Nephron progenitor cell (in vitro differentiated cells): ENCODE measurements at places on chromosomes 12 and 14.

DNA sequence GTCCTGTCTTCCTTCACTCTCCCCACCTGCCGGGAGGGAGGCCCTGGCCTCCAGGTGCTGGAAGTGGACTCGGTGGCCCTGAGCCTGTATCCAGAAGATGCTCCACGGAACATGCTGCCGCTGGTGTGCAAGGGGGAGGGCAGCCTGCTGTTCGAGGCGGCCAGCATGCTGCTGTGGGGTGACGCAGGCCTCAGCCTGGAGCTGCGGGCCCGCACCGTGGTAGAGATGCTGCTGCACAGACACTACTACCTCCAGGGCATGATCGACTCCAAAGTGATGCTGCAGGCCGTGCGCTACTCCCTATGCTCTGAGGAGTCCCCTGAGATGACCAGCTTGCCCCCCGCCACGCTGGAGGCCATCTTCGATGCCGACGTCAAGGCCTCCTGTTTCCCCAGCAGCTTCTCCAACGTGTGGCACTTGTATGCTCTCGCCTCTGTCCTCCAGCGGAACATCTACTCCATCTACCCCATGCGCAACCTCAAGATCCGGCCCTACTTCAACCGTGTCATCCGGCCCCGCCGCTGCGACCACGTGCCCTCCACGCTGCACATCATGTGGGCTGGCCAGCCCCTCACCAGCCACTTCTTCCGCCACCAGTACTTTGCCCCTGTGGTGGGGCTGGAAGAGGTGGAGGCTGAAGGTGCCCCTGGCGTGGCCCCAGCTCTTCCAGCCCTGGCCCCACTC lies 8.8 kb downstream of the VRTN start:
- no peak for DNase-seq

GRCh38 chr12:54689034-54689372 lies 40.8 kb upstream of the DCD start:
- no peak for DNase-seq

DNA sequence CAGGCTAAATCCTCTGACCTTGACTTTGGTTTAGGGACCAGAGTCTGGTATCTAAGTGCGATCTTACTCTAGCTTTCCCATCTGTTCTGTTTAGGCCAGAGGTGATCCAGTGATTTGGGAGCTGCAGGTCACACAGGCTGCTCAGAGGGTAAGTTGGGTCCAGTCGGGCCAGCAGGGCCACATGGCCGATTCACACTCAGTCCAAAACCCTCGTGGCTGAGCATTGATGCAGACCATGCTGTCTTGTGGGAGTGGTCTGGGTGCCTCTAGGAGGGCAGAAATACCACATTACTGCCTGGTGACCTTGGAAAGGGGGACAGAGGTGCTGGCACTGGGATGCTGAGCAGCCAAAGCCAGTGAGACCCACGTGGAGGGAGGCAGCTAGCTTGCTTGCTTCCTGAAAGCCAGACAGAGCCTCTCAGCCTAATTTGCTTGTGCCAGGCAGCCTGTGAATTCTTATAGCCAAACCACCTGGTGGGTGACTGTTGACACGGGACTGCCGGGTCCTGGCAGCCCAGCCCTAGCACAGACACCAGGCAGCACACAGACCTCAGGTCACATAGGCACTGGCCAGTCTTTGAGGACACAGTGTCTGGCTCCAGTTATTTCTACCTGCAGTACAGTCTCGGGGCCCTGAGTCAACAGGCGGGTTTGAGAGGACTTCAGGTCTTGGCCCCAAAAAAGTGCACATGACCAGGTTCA lies 31.7 kb downstream of the ESRRB start:
- DNase-seq = no peak

GRCh38 chr12:13198241-13198640 lies 1.7 kb downstream of the EMP1 start:
- DNase-seq = no peak

- no peak for DNase-seq
Observed at GRCh38 chr12:42140901-42141300, 3.8 kb downstream of the GXYLT1 start.

DNA sequence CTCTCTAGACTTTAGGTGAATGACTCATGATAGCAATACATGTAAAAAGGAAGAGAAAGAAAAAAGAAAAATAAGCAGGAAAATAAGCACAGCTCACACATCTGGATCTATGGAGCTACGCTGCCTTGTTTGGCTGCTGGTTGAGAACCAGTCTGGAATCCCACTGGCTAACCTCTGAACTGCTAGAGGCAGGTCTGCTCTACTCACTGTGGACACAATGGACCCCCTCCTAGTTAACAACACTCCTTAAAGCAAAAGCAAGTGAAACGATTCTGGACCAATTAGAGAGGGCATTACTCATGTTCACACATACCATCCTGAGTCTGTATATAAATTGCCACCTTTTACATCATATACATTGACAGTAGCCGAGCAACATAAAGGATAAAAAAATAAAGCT lies 383.2 kb upstream of the FLRT2 start:
- no peak for DNase-seq

- no peak for DNase-seq
Observed at GRCh38 chr14:20441461-20441860, 5.5 kb upstream of the KLHL33 start.

DNA sequence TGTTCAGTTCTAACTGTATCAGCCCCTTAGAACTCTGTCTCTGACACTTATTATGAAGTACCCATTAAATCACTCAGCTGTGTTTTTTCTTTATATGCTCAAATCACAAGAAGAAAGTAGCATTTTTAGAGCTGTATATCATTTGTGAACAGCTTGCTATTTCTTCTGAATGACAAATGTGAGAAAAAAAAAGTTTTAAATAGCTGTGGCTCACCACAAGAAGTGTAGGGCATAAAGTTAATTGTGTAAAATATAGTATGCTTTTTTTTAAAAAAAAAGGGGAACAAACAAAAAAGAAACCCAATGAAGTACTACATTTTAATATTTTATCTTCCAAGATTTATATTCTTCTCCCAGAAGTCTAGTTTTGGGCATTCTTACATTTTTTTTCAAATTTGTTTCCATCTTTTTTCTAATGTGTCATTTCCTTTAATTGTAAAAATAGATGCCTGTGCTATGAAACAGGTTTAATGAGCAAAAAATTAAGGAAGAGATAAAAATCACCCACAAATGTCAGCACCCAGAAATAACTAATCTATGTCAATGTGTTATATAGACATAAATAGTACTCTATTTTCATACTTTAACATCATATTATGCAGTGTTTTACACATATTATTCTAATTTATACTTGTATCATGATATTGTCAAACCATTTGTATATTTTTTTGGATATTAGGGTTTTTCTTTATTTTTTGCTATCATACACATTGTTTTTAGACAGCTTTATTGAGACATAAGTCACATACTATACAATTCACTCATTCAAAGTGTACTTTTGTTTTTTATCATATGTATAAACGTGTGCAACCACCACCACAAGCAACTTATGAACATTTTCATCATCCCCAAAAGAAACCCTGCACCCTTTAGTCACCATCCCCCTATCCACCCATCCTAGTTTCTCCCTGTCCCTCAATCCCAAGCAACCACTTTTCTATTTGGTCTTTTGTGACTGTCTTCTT lies 22.4 kb upstream of the LRRK2 start:
- DNase-seq = no peak

GRCh38 chr14:78576437-78577166 lies 406.4 kb downstream of the NRXN3 start:
- DNase-seq = no peak

- peak; percentile 7 for DNase-seq
Observed at GRCh38 chr14:58428118-58428683, 682 bp downstream of the KIAA0586 start.

- no peak for DNase-seq
Observed at GRCh38 chr14:38138473-38139138, 69.1 kb upstream of the SSTR1 start.

- no peak for DNase-seq
Observed at GRCh38 chr14:99514552-99515300, 33.5 kb downstream of the CCNK start.

DNA sequence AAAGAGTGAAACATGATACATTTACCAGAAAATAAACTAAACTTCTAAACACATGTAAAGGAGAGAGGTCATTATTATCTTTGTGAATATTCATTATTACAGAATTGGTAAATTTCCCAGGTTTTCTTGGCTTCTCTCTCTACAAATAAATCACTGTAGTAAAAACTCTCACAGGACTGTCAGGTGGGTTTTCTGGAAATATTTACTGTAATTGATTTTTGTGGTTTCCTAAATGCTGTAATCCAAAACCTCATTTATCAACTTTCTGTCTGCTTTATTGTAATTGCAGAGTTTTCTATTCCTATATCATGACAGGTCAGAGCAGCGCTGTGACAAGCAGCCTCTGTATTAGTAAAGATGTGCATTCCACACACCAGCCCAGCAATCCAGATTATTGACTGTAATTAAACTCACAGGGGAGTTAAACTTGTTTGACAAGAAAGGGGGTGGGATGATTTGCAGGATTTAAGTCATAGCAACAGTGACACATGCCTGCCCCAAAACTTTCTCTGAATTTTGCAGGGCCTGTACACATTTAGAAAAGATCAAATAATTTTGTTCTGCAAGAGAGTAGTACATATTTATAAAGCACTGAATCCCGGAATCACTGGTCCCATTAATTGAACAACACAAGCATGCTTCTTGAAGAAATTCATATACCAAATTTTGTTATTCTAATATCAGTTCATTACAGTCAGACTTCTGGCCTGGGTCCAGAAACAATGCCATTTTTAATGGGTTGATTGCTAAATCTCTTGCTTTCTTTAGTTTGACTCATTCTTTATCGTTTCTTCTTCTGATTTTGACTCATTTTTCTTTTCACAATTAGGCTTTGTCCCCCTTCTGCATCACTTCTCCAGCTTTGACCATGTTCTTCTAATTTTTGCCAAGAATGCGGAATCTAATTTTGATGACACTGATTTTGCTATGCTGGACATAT lies 42.2 kb downstream of the PTPRO start:
- DNase-seq = no peak

DNA sequence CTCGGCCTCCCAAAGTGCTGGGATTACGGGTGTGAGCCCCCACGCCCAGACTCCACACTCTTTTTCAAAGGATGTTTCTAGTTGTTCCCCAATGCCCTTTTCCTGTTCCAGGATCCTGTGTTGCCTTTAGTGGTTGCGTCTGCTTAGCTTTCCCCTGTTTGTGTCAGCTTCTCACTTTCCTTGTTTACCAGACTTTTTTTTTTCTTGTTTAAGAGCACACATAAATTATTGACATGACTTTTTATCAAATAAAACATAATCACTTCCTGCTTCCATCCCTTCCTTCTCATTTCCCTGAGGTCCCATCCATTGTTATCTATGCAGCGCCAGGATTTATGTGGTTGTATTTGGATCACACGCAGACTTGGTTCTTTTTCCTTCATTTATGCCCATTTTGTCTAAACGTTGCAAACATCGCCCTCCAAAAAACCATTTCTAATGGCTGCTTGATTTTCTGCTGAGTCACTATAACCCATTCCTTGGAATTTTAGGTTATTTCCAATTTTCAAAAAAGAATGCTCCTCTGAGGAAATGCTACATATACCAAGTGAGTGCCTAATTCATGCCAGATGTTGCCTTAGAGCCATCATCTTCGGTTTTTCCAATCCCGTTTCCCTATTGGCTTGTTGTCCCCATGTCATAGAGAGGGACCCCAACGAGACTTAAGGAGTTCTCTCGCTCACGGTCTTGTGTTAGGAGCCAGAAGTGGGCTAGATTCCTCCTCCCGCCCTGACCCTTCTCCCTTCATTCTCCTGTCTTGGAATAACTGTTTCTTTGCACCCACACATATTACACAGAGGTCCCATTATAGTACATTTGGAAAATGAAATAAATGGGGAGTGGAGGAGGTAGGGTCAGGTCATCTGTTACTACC lies 13.5 kb upstream of the CYP46A1 start:
- DNase-seq = no peak

- peak; percentile 76 for DNase-seq
Observed at GRCh38 chr12:132413931-132414588, 75.9 kb upstream of the FBRSL1 start.

GRCh38 chr12:18165889-18166288 lies 75.9 kb upstream of the RERGL start:
- no peak for DNase-seq

- DNase-seq = no peak
Observed at GRCh38 chr12:72612171-72612570, 340.0 kb downstream of the TRHDE start.

DNA sequence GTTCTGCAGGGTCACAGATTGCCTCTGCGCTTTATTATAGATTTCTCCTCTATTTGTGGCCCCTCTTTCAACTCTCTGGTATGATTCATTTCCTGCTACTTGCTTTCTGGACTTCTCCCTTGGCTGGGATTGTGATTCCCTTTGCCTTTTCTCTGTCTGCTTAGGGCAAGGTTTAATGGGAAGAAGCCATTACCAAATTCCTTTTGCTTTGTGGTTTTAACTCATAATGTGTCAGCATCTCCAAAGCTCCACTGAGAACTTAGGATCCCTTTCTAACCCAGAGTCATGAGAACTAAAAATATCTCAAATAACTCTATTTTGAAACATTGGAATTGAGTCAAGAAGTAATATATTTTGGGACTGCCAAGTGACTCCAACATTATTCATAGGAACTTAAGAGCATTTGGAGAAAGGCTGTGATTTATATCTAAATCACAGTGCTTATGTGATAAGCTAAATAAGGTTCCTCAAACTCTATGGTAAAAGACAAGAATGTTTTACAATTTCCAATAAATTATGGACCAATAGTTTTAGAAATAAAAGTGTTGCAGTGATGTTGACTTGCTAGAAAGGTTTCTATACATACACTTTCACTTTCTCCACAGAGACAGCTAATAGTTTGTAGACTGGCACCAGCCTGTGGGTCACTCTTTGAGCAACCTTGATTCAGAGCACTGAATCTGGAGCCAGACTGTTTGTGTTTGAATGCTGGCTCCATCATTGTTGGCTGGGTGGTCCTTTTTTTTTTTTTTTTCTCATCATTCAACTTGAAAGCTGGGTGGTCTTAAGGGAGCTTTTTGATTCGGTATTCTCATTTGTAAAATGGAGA lies 93.9 kb downstream of the DACT1 start:
- no peak for DNase-seq

- no peak for DNase-seq
Observed at GRCh38 chr14:68771631-68772030, 21.2 kb downstream of the ZFP36L1 start.

DNA sequence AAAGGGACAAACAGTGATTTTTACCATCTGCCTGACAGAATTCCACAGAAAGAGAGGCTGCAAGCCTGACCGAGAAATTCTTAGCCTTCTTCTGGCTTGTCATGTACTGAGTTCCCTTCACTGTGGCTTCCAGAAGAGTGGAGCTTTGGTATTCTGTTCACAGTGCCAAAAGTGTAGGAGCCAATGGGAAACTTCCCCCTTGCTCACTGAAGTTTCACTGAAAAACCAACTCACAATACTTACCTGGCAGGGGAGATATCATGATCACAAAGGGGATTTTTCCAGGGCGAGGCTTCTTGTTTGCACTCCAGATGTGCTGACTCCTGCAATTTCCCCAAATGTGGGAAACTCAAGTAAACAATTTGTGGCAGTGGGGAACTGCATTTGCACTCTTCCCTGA lies 31.7 kb upstream of the MMP19 start:
- DNase-seq = no peak
